Mucosa of descending colon (tissue), 3 donors: ENCODE measurements at places on chromosomes 2 and 18. TPM values are rescaled to one million over a fixed set of nuclear protein-coding genes. Genes with fewer than 3 reads are reported as not detected.

IL36A gene
- not detected for total RNA-seq

TRABD2A gene
- total RNA-seq, result 63.2 TPM

ZAP70 gene
- 7.5 TPM for total RNA-seq

DNA sequence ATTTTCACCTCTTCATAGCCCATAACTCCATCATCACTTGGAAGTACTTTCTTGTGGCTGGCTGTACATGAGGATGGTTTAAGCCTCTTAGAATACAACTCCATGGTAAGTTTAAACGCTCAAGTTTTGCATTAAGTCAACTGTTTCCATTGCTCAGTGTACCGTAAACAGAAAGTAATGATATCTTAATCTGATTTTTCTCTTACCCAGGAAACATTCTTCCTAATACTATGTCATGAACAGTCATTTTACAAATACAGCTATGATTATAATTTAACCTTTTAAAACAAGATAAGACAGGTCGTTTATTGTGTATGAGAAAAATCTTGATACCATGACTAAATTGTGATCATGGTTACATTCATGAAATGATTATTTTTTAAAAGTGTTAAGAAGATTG, 11.6 kb upstream of the DYNC2LI1 start:
- DNase-seq, result no peak

DNA sequence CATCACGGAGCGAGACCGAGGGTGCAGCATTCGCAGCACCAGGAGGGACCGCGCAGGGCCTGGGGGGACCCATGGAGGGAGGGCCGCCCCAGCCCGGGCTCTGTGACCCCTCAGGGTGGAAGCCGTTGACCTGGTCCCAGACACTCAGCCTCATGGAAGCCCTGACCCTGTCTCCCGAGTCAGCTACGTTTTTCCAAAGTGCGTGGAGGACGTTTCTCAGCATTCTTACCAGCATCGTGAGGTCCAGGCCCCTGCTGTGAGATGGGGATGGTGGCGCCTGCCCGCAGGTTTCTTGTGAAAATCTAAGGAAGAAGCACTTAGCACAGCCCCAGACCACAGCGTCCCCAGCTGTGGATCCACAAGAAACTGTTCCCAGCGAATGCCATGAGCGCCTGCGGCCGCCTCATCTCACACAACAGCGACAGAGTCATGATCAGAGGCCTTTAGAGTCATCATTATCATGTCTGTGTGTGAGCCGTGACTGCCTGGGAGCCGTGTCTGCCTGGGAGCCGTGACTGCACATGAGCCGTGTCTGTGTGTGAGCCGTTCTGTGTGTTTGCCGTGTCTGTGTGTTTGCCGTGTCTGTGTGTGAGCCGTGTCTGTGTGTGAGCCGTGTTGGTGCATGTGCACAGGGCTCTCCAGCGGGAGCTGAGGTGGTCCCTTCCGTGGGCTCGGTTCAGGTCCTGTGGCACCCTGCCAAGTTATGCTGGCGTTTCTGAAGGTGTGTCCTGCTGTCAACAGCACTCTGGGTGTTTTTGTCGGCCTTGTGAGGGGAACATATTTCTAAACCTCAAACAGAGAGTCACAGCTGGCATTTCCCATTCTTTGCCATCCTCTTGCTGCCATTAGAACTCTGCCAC, 49.2 kb upstream of the KCNG2 start:
- DNase-seq, result no peak

DNA sequence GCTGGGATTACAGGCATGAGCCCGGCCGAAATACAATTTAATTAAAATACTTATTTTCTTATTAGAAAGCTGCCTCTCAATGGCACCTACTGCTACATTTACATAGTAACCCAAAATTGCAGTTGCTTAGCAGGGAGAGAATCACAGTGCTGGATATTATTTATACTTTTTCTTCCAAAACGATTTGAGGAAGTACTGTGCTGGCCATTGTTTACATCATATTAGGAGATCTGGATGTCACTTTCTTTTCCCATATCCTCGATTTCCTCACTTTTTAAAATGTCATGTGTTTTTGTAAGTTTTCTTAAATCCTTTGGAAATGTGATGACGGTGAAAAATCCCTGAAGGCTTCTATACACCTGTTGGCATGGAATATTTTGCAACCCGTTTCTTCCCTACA, 3.4 kb upstream of the SP3 start:
- no peak for DNase-seq

- no peak for DNase-seq
These were observed 164.5 kb downstream of the LCLAT1 start for GRCh38 chr2:30611583-30611982.

- DNase-seq, result no peak
These were observed 24.8 kb downstream of the RUFY4 start for GRCh38 chr2:218093879-218094278.

DNA sequence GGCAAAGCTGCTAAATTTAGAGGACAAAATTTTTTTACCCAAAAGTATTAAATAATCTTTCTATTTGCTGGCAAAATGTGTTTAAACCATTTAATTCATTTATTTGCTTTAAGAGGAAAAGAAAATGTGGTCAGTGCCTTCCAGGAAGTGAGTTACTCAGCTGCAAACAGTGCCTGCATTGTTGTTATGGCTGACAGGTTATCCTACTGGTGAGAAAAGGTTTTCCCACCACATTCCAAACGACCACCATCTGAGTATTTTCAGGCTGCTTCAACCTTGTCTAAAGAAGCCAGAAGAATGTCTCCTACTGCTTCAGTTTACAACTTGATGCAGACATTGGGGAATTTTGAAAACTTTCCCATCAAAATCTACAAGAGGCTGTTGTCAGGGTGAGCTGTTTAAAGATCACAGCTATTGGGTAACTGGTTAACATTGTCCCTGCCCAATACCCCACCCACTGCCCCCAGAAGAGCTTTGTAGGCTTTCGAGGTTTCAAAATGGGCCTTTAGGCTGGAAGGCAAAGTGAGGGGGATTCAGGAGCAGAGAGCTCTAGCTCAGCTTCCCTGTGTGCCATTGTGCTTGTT, 461.3 kb upstream of the FANCL start:
- no peak for DNase-seq

- DNase-seq, result no peak
These were observed 4.0 kb downstream of the NT5DC4 start for GRCh38 chr2:112724591-112725525.

DNA sequence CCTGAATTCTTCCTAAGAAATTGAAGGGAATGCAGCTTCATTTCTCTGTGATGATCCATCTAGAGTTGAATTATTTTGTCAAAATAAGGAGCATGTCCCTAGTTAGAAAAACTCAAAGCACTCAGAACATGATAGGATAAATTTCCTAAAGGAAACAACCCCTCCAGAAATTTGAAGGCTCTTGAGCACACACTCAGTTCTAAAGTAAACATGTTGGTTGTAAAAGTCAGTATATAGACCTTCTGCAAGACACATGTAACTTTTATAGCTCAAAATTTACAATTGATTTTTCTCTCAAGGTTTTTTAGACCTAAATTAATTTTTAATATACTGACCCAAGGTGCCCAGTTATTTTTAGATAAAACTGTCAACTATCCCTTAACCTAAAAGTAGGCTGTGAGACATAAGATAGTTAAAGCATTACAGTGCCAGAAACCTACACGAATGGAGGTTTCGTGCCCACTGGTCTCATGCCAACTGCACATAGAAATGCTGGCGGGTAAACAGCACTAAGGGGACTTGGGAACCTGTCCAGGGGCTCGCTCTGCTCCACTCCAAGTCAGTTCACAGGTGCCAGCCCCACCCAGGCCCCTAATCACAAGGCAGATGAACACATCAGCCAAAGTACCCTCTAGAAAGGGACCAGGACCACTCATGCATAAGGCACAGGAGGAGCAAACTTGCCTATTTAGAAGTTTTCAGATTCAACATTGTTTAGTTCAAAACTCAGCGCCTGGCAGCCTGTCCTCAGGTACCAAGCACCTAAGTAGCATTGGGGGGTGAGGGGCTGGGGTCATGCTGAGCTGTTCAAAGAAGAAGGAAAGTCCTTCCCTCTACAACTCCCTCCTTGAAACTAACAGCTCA, 106.5 kb downstream of the SMC6 start:
- DNase-seq, result peak; percentile 69

DNA sequence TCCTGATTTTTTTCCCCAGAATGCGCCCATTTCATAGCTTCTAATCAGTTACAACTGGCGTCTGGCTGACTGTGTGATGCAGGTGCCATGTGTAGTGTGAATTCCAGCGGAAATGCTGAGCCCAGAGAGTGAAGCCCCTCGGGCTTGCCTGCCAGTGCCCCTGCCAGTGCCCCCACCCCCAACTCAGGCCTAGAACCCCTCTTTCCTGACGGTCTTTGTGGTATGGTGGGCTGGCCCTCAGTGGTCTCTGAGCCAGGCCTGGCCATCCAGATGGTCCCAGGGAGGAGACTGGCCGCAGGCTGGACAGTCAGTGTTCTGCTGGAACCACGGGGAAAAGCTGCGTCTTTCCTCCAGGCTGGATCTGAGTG, 3.1 kb downstream of the RAMP1 start:
- DNase-seq, result no peak

GRCh38 chr18:38552732-38553321, 987.2 kb upstream of the CELF4 start:
- no peak for DNase-seq
